Heart left ventricle (tissue), 16 donors: ENCODE measurements at places on chromosomes 1 and 21.
A peak's percentile ranks its signal among the peaks of the same experiment; 100 is the strongest.

- no peak for DNase-seq
Measured at GRCh38 chr1:47817861-47818260, 179.3 kb downstream of the TRABD2B start.

DNA sequence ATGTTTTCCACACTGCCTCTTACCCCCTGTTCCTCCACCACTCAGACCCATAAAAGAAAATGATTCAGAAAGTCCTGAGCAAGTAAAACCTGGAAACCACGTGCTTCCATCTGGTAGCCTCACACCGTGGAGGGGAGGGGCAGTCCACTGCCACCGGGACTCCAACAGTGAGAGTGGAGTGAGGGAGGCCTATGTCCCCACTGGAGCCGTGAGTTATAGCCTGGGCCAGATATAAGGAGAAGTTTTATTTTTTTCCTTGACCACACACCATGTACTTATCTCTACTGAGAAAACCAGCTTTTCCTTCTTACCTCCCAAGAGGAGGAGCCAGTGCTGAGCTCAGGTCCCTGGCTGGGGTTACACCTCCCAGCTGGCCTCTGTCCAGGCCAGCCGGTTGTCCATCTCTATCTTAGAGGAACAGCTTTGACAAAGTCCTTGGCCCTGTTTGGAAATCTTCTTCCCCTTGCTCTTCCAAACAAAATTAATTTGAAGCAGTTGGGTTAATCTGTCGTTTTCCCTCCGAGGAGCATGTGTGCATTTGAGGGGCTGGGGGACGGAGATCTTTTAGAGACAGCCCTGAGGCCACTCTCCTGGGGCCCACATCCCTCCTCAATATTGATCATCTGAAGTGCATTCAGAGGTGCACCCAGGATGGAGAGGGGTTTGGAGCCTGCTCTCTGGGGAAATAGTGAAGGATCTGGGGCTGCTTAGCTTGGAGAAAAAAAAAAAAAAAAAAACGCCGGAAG, 49.1 kb upstream of the SERBP1 start:
- DNase-seq, result peak; percentile 38

DNA sequence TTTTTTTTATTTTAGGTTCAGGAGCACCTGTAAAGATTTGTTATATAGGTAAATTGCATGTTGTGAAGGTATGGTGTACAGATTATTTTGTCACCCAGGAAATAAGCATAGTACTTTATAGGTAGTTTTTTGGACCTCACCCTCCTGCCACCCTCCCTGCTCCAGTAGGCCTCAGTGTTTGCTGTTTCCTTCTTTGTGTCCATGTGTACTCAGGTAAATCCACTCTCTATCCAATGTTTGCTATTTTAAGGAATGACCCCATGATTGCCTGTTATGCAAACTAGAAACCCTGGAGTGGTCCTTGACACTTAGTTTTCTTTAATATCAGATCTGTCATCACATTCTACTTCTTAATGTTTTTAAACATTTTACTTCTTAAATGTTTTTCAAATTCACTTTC, 33.9 kb downstream of the LHX9 start:
- no peak for DNase-seq

DNA sequence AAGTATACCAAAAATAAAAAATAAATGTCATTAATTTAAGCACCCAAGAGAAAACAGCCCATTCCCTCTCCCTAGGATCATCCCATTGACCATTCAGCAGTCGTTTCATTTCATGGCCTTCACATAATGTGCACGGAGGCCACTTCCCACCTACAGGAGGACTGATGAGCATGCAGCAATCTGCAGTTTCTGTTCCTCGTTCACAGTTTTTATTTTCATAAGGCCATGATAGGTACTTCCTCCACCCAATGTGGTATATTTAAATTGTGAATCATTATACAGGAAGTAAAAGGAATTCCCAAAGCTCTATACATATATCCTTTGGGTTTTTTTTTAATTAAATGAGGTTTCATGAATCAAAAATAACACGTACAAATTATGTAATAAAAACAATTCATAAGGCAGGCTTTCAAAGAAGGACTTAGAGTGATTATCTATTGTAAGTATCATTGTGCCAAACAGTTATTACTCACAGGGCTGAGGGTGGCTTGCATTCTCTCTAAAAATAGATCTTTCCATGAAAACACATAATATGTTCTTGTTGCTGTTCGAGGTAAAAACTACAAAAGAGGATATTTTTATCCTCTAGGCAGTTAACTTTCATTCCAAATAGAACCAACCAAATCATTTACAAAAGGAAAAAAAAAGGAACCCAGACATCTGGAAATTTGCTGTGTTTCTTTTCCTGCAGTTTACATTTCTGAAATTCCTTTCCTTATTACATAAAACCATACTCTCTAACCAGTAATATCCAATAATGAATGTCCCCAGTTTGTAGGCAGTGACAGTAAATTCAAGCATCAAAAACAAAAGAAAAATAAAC, 27.5 kb upstream of the SLC44A3 start:
- no peak for DNase-seq

DNA sequence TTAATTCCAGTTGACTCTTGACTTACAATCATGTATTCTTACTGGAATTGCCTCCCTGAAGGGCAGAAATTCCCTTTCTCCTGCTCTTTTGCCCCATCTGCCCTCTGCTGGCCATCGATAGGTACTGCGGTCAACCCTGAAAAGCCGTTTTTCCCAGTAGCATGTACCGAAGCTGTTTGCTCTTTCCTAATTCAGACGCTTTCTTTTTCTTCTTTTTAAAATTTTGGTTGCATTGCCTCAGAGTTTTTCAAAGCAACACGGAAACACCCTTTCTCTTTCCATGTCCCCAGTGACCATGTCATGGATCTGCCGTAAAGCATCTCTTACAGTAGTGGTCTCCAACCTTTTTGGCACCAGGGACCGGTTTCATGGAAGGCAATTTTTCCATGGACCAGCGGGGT, 164.2 kb upstream of the C1orf21 start:
- no peak for DNase-seq
